Stimulated activated CD4-positive, alpha-beta T cell treated with anti-CD3 and anti-CD28 coated beads, Interleukin-4, amount 100 ng/mL, for 48 hours (primary cell): ENCODE measurements at places on chromosomes 3 and 15.

DNA sequence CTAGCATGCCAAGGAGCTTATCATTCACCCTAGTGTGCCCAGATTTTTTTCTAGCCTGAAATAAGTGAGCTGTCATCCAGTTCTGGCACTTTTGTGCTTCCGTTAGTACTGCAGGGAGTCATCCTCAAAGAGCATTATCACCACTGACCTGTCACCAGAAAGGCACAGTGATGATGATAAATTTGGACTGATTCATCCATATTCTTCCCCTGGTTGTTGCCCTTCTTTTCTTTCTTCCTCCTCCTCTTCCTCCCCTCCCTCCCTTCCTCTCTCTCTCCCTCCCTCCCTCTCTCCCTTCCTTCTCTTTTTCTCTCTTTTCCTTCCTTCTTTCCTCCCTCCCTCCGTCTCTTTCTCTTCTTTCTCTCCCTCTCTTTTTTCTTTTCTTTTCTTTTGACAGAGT is 21.3 kb downstream of the SLC35G2 start:
- DNase-seq: no peak

DNA sequence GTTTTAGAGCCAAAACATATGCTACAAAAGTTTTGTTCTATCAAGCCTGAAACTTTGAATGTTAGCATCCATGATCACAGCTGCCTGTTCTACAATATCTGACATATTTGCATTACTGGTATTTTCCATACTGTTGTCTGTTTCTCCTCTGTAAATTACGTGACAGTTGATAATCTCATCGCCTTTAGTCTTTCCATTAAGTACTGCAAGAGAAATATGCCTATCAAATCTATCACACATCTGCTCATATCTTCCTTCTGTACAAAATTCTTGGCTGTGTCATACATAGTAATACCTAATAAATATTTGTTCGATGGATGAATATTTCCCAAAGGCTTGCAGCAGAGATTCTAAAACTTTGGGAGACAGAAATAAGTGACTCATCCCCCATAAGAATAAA is 717.3 kb downstream of the OTOL1 start:
- no peak for DNase-seq

DNA sequence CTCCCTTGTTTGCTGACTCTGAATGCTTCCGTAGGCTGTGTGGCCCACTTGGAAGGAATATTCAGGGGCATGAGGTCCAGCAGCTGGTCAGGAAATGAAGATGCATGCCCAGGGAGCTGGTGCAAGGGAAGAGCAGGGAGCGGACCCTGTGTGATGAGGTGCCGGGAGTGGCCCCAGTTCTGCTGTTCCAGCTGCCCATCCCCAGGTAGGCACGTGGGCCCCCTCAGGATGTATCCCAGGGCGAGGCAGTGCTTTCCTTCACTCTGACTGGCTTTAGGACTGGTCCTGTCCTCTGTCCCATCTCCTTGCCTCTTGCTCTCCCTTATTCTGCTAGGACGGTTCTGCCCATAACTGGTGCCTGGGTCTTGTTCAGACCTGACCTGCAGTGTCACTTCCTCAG is 1.1 kb upstream of the FAM3D start:
- no peak for DNase-seq

DNA sequence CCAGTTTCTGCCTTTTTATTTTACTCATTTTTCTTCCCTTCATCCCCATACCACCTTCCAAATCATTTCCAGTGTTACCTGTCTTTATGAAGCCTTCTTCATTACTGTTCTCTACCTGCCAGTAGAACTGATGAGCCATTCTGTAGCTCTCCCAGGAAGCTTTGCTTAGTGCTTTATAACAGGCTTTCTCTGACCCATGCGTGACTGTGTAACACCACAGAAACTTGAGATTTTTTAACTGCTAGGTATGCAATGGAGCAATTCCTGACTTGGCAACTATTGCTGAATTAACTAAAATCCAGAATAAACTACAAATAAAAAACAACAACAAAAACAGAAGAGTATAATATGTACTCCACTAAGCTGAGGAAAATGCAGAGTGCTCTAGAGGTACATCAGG is 289.2 kb downstream of the ROBO1 start:
- DNase-seq: no peak

DNA sequence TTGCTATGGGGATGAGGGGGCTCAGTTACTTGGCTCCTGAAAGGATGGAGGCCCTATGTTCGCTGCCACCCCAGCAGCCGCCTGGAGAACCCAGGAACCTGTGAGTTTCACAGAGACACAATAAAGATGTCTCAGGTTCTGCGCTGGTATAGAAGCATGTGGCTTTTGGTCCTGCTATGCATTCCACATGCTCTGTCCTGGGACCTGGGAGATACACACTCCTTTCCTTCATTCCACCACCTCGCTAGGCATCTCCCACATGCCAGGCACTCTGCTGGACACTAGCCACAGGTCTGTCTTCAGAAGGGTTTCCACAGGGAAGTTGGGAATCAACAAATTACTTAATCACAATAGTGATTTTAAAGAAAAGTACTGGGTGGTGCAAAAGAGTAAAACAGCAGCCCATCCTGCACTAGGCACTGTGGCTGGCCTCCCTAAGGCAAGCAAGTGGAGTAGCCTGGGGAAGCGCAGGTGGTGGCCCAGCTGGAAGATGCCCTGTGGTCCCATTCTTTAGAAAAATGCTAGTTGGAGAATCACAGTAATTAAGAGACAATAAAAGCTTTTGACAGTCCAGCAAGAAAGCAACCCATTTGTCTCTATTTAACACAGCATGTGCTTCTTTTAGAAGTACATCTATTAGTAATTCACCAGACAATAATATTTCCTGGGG is 408.9 kb upstream of the WNT5A start:
- DNase-seq: no peak
